ENCODE measurements at places on chromosomes 11 and 22.

DNA sequence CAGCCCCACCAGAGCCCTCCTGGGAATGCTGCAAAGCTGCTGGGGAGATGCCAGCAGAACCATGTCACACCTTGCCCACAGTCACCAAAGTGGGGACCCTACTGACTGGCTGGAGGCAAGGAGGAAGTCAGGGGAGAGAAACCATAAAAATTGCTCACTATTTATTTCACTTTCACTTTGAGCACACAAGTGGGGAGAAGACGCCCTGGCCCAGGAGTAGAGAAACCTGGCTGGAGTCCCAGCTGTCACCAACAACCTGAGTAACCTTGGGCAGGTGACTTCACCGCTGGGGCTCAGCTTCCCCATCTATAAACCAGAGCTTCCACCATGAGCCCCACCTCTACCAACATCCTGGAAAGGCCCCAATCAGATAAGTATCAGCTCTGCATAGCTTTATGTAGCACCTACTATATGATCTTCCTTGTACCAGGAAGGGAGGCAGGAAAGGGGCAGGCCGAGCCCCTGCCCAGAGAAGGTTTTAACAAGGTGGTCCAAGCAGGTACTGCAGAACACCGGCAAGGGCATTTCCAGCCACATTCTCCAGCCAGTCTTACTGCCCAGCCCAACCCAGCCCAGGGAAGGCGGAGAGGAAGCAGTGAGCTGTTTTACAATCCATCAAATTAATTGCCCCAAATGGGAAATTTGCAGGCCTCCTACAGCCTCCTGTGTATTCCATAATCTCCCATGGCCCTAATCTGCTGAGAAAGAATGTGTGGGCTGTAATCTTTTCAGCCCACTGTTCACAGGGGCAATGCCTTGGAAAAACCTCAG lies 27.6 kb downstream of the PLEKHA7 start:
- DNase-seq, result peak; percentile 34

DNA sequence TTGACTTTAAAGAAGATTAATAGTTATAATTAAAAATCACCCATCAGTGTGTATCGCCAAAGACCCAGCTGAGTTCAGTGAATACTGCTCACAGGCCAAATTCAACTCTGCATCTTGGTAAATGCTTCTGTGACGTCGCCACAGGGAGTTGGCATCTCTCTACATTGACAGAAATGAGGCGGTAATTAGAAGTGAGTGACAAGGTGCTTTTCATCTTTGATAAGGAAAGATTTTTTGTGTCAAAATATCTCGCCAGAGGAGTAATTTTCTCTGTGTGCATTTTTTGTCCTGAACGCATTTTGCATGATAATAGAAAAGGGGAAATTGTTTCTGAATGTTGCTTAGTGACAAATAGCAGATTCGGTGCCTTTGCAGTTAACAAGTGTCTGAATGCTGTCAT lies 345.8 kb downstream of the CNTN5 start:
- peak; percentile 77 for DNase-seq

DNA sequence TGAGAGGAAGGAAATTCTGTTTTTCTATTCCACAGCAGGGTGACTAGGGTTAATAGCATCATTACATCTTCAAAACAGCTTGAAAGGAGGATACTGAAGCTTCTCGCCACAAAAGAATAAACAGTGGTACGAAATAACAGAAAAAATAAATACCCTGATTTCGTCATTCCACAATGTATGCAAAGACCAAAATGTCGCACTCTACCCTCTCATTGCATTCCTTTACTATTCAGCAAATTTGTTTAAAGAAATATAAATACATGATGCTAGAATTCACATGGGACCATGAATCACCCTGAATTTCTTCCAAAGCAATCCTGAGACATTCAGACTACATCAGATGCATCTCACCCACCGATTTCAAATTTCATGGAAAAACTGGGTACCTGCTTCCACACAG lies 112.3 kb upstream of the TOP3B start:
- DNase-seq, result no peak

GRCh38 chr22:46602025-46602424 lies 18.2 kb upstream of the GRAMD4 start:
- DNase-seq, result no peak

DNA sequence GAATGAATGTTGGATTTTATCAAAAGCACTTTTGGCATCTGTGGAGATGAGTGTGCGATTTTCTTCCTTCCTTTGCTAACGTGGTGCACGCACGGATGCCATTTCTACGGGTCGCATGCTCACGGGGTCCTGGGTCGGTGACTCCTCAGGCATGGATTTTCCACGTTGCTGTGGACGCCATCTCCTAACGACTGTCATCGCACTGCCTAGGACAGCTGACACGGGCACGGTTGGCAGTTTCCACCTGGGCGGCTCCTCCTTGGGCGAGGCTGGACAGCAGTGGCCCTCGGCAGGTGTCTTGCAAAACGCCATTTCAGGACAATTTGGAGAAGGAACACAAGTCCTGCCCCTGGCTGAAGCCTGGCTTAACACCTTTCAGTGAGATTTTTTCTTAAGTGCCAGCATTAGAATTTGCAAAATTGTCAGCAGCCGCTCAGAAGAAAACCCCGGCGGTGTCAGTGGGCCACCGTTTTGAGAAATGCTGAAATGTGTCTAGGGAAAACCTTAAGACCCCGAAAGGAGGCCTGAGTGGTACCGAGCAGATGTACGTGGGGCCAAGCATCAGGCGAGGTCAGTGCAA lies 34.7 kb upstream of the TOLLIP start:
- no peak for DNase-seq
